ENCODE measurements at places on chromosomes 16 and 17.

DNA sequence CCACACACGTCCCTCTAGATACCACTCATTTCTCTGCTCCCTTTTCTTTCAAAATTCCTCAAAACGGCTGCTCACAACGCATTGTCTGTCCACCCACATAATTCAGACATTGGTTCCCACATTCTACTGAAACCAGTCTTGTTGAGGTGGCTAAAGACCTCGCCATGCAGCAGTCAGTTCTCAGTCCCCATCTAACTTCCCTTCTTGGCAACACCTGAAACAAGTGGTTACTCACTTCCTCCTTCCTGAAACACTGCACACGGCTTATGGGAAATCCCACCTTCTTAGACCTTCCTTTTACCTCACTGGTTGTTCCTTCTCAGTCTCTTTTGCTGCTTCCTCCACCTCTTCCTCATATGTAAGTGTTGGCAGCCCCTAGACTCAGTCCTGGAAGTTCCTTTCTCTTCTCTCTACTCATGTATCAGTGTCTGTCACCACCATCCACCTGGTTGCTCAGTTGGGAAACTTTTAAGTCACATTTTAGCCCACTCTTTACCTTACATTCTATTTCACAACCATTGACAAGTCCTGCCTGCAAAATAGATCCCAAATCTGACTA is 277.1 kb downstream of the CEP112 start:
- DNase-seq = no peak

DNA sequence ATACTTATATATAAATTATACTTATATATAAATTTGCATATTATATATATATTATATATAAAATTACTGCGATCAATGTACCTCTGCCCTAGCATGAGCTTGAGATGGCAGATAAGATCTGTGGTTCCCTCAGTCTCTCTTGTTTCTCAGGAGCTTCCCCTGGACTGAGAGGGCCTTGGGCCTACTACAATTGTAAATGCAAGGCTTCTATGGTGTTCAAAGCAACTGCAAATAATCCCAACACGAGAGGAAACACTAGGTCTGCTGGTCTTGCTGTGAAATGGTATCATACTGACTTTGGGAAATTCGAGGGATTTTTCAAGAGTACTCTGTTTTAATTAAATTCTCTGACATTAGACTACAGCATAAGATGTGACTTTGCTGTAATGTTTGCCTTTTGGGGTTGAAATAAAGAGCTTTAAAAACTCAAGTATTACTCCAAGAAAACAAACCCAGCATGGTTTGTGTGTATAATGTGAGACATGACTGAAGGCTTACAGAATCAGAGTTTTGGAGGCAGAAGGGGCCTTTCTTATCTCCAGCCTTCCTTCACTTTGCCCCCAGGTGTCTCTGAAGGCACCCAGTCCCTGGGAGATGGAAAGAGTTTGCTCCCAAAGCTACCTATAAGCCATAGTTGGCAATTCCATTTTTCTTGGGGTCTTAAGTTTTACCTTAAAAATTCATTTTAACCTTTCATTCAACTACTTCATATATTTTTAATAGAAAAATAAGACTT is 24.2 kb downstream of the ACSM1 start:
- DNase-seq = no peak

DNA sequence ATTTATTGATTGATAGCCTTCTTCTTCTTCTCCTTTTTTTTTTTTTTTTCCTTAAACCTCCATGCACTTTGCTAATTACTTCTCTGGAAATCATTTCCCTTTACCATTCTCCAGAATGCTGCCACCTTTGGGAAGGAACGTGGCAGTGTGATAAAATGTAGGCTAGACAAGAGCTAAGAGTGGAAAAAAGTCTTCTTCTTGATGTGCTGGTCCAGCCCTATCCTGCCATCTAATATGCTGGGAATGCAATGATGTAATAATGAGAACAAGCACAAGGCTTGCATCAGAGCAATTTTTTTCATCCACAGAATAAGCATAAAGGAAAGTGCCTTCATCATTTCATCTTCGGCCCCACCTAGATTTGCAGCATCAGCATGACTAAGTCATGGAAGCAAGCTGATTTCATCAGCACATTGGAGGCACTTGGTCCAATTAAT is 128.7 kb upstream of the ZFHX3 start:
- no peak for DNase-seq

- no peak for DNase-seq
Measured at GRCh38 chr17:40343219-40344119, 21.1 kb downstream of the GJD3 start.

DNA sequence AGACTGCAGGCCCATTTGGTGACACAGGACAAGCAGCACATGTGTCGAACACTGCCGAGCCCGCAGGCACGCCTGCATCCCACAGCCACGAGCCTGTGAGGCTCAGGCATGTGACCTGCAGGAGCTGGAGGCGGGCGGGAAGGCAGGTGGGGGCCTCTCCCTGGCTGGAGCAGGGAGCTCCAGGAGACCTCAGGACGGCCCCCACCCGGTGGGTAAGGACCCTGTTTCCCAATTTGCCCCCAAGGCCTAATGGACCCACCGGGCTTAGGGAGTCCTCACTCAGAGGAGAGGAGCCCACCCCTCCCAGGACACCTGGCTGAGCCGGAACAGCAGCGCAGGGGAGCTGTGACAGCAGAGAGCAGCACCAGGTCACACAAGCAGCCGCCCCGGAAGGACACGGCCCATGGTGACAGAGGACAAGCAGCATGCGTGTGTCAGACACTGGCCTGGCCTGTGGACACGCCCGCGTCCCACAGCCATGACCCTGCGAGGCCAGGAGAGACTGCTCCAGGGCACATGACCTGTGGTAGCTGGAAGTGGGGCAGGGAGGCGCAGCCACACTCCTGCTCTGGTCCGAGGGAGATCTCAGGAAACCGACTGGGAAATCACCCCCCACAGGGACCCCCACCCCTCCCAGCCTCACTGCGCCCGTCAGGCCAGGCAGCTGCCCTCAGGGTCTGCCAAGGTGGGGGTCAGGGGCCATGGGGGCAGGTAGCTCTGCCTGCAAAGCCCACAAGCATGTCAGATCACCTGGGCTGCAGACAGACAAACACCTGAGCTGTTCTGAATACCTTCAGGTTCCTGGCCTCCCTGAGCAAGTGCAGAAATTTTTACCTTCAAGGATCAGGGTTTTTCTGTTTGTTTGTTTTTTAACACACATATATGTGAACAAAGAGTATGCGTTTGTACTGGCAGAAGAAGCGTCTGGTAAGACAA is 2.4 kb downstream of the SPSB3 start:
- no peak for DNase-seq

GRCh38 chr16:79298894-79299799 is 301.4 kb downstream of the MAF start:
- DNase-seq = no peak

GRCh38 chr17:15096511-15096910 is 168.6 kb downstream of the PMP22 start:
- no peak for DNase-seq

Measured in esophagus squamous epithelium (tissue), 5 donors.